ENCODE measurements at places on chromosomes 11 and 22. TPM values are rescaled to one million over a fixed set of nuclear protein-coding genes. Genes with fewer than 3 reads are reported as not detected.
A peak's percentile ranks its signal among the peaks of the same experiment; 100 is the strongest.

The NUP50 gene
- total RNA-seq = 29.0 TPM

DNA sequence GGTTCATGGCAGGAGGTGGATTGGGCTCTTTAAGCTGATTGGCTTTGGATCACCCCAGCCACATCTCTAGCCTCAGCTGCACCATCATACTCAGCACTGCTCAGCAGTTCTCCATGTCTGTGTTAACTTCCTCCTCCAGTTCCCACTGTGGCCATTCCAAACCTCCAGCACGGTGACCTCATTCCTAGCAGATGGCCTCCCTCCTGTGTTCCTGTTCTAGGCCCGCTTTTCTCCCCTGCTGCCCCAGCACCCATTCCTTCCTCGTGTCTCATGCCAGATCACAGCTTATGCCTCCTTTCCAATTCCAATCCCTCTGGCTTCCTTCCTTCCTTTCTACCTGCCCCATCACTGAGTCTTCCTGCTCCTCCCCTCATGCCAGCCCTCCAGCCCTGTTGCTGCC is 96.1 kb downstream of the MICAL2 start:
- no peak for DNase-seq

DNA sequence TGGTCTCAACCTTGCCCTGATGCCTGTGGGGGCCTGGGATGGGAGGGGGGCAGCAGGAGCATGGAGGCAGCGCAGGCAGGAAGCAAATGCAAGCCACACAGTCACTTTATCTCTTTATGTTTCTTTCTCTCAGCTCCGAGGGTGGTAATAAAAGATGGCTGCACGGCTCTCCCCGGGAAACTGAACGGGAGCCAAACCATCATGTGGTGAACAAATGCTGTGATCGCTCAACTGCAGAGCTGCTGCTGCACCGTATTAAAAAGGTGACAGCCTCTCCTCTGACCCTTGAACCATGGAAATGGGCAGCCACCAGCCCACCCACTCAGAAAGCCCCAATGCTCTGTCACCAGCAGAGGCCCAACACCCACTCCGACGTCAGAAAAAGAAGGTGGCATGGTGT is 110.0 kb downstream of the TIMP3 start:
- DNase-seq = no peak

DNA sequence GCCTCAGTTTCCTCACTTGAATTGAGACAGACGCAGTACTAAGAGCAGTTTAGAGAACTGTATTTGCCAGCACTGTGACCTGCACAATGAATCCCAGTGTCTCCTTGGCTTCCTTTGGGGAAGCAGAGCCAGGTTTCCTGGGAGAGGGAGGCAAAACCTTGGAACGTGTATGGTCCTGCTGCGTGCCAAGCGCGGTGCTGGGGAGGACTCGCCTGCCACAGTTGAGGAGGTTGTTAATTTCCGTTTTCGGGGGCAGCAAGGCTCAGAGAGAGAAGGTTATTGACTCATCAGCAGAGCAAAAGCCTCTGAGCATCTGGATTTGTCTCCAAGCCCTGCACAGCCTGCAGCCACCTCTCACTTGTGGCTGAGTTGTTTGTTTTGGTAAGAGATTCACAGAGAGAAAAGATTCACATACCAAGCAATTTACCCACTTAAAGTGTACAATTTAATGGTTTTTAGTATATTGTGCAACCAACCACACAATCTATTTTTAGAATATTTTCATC is 10.8 kb downstream of the SYT12 start:
- no peak for DNase-seq

The NRXN2 gene
- total RNA-seq = 0.85 TPM

- no peak for DNase-seq
Measured at GRCh38 chr11:17498475-17498874, 21.8 kb upstream of the ABCC8 start.

- peak; percentile 38 for DNase-seq
Measured at GRCh38 chr11:117328375-117329010, 839 bp downstream of the CEP164 start.

GRCh38 chr11:31509051-31509428 is 382 bp downstream of the IMMP1L start:
- no peak for DNase-seq

Measured in gastrocnemius medialis (tissue), 4 donors.